ENCODE measurements at places on chromosomes 6 and 20. TPM values are rescaled to one million over a fixed set of nuclear protein-coding genes. Genes with fewer than 3 reads are reported as not detected.

FAXC gene
- not detected for total RNA-seq

SYNJ2 gene
- 22.4 TPM for total RNA-seq

SLC39A7 gene
- 51.9 TPM for total RNA-seq

C6orf163 gene
- total RNA-seq = 6.9 TPM

PTCHD4 gene
- not detected for total RNA-seq

PPP1R3G gene
- not detected for total RNA-seq

HDGFL1 gene
- not detected for total RNA-seq

PSORS1C2 gene
- not detected for total RNA-seq

RSPH4A gene
- total RNA-seq = 0.23 TPM

MEP1A gene
- total RNA-seq = not detected

TRIM31 gene
- total RNA-seq = not detected

MUC22 gene
- not detected for total RNA-seq

ANKRD6 gene
- 3.1 TPM for total RNA-seq

ULBP2 gene
- 0.27 TPM for total RNA-seq

SS18L1 gene
- total RNA-seq = 22.4 TPM

POU3F2 gene
- total RNA-seq = not detected

ARMC12 gene
- 1.4 TPM for total RNA-seq

HSPA1L gene
- total RNA-seq = 3.3 TPM

FERMT1 gene
- not detected for total RNA-seq

BTBD3 gene
- total RNA-seq = 1.6 TPM

Measured in naive thymus-derived CD4-positive, alpha-beta T cell (primary cell).